Activated CD4-positive, CD25-positive, alpha-beta regulatory T cell treated with anti-CD3 and anti-CD28 coated beads, Interleukin-2, amount 50 U/mL, for 16 hours (primary cell): ENCODE measurements at places on chromosomes 1 and 21.

- peak; percentile 72 for DNase-seq
These were observed 27.5 kb upstream of the EPB41 start for GRCh38 chr1:28886731-28887418.

GRCh38 chr21:42703965-42704364 is 50.5 kb downstream of the PDE9A start:
- DNase-seq = no peak

DNA sequence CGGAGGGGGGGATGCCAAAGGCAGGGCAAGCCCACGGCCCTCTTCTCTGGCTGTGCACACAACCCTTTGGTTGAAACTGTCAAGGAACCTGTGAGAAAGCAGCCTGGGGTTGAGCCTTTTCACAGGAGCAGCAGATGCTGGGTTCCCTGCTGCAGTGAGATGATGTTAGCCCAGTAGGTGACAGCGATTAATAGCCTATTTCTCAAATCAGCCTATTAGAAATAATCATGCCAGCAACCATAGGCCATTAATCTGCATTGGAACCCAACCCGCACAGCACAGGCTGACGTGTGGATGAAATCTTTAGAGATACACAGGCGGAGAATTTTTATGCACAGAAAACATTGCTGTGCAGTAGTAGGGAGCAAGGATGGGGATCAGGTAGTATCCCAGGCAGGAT is 637.5 kb downstream of the AJAP1 start:
- DNase-seq = no peak

GRCh38 chr1:24683713-24684162 is 40.6 kb downstream of the SRRM1 start:
- no peak for DNase-seq

DNA sequence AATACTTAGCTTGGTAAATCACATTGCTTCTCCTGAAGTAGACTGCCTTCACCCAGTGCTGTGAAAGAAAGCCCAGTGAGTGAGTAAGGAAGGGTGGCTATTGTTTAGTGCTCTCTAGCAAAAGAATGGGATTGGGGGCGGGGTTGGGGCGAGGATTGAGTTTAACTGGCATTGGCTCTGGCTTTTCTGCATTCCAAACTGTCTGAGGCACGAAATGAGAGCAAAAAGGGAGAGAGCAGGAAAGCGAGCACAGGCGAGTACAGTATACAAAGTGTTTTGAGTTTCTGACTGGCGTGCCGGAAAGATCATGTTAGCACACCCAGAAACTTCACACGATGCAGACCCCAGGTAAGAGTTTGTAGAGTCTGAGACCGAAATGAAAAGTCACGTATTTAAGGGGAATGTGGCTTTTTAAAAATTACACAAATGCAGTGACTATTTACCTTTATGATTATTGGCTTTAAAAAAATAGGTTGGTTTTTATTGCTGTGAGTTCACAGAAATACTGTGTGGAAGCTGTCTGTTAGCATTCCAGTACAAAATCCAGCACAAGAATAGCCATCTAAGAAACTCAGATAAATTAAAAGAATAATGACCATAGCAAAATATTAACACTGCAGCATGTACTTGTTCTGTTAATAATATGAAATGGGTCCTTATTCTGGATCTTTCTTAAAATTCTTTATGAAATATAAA is 155.4 kb downstream of the CLEC20A start:
- no peak for DNase-seq

DNA sequence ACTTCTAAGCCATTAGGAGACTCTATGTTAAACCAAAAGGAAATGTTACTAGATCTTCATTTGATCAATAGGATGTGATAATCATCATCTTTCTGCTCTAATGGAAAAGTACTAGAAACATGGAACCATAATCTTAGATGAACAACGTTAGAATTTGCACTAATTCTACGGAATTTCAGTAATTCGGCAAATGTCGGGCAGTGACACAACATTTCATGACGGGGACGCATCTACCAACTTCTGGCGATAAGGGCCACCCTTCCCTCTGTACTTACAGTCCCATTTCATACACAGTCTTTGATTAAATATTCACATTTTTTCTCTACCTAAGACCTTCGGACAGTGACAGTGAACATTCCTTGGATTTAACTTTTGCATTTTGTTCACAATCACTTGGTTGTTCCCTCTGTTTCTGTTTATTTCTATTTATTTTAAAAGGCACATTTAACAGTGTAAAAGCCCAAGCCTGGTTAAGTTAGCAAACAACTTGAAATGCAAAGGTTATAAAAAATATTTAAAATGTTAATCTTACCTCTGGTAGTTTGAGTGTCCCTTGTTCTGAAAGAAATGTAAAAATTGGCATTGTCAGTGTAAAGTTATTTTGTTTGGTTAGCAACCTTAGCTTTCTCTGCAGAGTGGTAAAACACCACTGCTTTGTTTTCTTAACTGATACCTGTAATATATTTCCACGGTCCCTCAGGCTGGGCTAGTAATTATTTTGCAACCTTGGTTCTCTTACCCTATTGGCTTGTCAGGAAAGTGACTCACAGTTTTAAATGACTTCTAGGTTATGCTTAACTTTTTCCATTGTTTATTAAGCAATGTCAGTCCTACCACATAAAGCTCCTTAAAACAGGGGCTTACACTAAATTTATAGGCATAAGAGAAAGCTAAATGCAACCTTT is 276.9 kb downstream of the VAV3 start:
- DNase-seq = no peak
